ENCODE measurements at places on chromosomes 7 and 10.

DNA sequence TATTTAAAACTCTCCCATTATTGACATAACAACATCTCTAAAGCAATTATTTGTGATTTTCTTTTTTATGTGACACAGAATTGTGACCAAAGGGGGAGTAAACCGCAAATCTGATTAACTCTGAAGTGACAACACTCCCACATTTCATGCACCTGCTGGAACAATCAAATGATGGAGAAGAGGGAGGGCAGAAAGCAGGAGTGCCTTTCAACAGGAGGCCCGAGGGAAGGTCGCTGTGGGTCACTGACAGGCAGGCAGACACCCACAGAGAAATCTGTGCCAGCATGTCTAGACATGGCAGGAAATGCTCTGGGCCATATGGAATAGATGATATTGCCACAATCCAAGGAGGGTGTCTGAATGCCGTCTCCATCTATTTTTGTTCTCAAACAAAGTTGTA, 247.3 kb downstream of the DOCK4 start:
- DNase-seq: no peak

DNA sequence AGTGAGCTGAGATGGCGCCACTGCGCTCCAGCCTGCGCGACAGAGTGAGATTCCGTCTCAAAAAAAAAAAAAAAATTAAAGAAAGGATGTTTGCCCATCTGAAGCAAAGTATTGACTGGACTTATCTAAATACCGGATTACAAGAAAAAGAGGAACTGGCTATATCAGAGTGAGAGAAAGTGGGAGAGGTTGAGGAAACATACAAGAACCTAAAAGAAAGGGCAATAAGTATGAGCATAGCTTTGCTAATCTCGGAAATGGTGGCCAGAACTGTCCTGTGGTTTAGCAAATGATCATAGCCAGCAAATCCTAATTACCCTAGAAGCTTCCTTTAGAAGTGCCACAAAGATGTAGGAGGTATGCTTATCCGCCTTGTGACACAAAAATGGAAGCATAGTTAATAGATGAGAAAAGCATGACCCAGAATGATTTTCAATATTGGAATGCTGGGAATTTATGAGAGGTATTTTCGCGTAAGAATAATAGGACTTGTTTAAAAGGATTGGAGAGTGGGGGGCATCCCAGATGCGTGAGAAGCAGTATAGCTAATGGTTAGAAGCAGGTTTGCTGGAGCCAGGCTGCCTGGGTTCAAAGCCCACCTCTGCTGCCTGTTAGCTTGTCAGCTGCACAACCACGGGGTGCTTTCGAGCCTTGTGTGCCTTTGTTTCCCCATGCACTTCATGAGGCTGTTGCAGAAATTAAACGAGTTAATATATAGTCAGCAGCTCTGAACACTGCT, 1.2 kb upstream of the GTPBP4 start:
- no peak for DNase-seq

DNA sequence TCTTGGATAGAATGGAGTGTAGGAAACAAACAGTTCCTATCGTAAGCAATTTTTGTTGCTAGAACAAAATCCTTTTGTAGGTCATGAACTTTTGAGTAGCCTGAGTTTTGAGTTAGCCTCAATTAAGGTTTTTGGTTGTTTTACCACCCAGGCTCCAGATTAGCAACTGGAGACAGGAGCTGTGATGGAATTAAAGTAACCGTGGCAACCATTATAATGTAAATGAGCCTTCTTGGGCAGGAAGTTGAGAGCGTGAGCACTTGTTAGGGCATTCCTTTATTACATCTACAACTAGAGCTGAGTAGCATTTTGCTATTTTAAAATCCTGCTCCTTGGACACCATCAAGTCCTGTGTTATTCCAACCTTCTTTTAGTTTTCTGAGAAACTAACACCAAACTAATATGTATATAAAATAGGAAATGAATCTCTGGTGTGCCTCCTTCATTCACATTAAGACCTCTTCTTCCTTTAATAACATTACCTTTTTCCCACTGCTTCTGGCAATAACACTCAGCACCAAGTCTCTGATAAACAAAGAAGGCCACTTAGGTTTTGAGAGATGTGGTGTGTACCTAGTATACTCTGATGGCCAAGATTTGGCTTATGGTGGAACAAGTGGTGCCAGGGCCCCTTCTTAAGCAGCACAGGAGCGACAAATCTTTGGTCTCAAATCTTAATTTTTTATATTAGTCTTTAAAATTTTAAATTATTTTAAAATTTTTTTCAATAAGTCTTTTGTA, 34.0 kb downstream of the AHCYL2 start:
- DNase-seq: no peak

DNA sequence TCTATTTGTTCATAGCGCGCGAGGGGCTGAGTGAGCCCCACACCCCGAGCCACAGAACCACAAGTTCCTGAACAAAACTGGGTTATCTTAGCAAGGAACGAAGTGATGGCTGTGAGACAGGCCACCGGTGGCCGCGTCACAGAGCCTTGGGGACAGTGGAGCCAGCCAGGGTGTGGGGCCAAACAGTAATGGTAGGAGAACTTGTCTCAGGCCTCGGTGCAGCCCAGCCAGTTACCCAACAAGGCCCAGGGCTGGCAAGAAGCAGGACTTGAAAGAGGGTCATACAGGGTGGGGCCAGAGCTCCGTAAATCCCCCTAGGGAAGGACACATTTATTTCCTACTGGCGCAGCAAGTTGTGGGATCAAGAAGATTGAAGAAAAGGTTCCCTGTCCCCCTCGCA, 39.4 kb upstream of the TNS3 start:
- DNase-seq: no peak

DNA sequence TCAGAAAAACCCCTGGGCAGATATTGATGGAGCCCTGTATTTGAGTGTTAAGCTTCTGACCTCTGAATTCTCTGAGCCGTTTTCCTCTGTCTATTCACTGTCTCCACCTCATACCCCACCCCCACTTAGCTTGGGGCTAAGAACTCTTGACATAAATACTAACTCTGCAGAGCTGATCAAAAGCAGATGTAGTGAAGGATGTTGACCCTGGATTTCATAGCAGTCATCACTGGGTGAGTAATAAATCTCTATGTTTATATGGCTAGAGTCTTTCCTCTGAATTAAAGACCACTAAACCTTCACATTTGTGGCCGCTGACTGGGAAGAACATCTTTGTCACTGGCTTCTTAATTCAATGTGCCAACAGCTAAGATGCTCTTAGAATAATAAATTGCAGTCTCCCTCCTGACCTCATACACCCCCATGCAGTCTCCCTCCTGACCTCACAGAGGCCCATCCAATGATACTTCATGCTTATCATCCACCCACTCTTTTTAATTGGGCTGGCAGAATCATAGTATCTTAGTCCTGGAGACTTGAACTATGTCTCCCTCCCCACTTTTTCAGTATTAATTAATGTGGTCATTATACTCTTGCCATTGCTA, 78.0 kb upstream of the MACROH2A2 start:
- DNase-seq: no peak

- no peak for DNase-seq
These were observed 169.4 kb upstream of the SHH start for GRCh38 chr7:155981703-155982102.

- DNase-seq: no peak
These were observed 111.7 kb downstream of the JCAD start for GRCh38 chr10:29947701-29948060.

GRCh38 chr10:125085258-125086054, 74.9 kb downstream of the CTBP2 start:
- DNase-seq: no peak

DNA sequence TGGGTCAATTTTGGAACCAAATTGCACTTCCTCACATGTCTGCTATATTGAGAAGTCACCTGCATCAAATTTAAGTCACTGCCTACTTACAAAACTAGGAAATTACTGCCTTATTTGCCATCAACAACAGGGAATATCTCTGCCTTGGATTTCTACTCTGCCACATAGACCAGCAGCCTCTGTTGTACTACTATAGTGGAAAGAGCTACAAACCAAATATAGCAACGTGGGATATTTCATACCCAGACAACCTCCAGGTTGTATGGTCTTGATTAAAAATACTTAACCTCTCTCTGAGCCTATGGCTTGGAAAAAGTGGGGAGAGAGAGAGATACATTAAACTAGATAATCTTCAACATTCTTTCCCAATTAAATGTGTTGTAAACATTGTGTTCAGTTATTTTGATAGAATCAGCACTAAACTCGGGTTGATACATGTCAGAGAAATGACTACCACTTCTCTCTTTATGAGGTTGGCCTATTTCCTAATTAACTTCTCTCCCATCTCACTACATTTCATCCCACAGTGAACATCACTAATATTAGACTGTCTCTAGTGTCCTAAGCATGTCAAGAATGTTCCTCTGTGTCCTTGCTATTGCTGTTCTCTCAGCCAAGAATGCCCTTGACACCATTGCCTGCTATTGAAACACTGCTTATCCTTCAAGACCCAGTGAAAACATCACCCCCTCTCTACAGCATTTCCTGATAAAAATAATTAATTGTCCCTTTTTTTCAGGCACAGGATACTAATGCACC, 421.2 kb downstream of the IPMK start:
- DNase-seq: no peak

DNA sequence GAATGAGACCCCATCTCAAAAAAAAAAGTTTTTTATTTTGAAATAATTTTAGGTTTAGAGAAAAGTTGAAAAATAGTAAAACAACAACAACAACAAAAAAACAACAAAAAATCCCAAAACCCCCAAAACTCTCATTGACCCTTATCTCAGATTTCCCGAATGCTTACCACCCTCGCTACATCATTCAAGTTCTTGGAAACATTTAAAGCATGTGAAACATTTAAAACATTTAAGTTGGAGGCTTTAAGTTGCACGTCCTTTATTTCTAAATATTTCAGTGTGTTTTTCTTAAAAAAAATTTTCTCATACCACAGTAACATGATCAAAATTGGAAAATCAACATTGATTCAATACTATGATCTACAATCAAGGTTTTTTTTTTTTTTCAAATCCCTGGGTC, 382 bp upstream of the ARMS2 start:
- DNase-seq: no peak

DNA sequence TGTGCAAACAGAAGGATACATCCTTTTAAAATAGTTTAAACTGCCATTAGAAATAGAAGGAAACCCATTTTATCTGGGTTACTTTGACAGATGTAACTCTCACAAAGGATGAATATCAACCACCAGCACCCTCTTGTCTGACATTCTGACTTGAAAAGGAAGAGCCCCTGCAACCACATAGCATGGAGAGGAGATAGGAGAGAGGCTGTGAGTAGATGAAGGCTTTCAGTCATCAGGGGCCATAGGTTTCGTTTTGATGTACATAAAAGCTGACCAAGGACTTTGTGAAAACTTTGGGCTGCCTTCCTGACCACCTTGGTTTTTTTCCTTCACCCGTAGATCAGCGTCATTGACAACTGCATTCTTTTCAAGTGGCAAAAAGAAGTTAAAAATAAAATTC, 211.6 kb upstream of the PRPS1L1 start:
- no peak for DNase-seq

GRCh38 chr7:42372479-42372878, 135.5 kb upstream of the GLI3 start:
- no peak for DNase-seq

DNA sequence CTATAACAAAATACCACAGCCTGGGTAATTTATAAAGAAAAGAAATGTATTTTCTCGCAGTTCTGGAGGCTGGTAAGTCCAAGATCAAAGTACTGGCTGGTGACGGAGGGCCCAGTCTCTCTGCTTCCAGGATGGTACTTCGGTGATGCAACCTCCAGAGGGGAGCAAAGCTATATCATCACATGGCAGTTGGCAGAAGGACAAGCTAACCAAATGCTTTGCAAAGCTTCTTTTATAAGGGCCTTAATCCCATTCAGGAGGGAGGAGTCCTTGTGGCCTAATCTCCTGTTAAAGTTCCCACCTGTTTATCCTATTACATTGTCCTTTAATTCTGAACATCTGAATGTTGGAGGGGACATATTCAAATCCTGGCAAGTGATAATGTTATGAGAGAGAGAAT, 134.1 kb upstream of the SP4 start:
- no peak for DNase-seq

DNA sequence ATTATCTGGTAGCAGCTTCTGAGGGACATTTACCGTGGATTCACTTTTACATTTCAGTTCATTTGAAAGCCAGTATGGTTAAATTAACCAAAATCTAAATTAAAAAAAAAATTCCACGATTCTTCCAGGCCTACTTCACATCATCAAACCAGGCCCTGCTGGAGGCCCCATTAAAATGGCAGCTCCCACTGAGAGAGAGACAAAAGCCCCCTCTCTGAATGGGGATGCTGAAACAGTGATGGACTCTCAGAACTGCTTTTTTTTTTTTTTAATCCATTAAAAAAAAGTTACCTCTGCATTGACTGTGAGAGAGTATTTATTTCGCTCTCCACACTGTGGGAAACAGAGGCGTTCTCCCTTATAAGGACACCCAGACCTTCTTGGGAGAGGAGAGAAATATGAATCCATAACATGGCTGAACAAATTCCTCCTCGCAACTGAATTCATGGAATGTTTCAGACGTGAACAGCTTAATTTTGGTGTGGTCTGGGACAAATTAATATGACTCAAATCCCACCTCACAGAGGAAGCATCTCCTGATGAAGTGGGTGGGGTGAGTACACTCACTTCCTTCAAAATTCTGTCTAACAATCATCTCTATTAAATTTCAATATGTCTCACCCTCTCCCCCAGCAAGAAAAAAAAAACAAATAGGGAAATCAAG, 73.5 kb downstream of the SAMD9 start:
- DNase-seq: no peak

- DNase-seq: no peak
These were observed 116.7 kb upstream of the C7orf33 start for GRCh38 chr7:148473703-148474480.

DNA sequence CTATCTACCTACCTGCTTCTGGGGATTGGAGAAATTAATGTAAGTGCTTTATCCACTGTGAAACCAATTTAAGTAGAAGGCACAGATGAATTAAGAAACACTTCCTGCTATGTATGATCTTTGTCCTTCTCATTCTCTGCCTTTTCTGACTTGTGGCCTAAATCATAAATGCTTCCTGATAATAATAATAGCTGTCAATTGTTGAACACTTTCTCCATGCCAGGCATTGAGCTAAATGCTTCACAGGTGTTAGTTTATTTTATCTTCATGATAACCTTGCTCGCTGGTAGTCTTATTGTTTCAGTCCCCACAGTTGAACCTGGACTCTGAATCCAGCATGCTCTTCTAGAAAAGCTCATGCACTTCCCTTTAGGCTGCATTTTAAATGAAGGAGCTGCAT, 75.4 kb downstream of the CHN2 start:
- DNase-seq: no peak

GRCh38 chr7:137873979-137874777, 27.4 kb upstream of the DGKI start:
- no peak for DNase-seq

- DNase-seq: no peak
These were observed 183.4 kb upstream of the BMPER start for GRCh38 chr7:33721895-33722294.

Measured in activated CD4-positive, alpha-beta memory T cell treated with anti-CD3 and anti-CD28 coated beads, Interleukin-2, amount 10 ng/mL, durations not matched to agents 7 days and 5 days (primary cell).